Endothelial cell (in vitro differentiated cells): ENCODE measurements at places on chromosomes 1 and 21.

DNA sequence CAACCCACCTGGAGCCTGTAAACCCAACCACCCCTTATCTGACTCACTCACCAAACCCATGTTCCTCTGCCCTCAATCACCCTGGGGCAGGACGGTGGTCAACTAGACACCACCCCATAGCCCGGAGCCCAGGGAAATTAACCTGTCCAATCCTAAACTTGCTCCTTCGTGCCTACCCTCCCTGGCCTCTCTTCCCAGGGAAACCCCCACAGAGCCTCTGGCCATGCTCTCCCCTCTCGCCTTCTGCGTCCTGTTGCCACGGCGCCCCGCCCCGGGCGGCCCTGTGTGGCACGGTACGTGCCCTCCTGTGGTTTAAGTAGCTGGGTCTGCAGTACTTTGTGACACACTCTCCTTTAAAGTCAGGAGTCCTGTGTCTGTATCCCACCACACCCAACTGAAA lies 4.0 kb upstream of the FTCD start:
- no peak for DNase-seq

- peak; percentile 38 for DNase-seq
Observed at GRCh38 chr1:75203415-75204277, 69.5 kb downstream of the LHX8 start.

DNA sequence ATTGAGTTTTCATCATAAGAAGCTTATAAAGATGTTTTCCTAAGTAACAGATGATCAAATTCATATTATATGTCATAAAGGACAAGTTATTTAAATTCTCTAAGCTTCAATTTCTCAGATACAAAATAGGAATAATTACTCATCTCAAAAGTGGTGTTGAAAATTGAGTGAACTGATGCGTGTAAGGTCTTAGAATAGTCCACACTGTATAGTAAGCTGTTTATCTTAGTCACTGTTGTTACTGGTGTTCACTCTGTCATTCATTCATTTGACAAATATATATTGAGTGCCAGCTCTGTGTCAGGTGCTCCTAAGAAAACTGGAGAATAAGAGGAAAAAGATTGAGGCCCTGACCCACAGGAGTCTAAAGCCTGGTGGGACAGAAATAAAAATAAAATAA lies 186.3 kb upstream of the BRINP3 start:
- no peak for DNase-seq

- DNase-seq = no peak
Observed at GRCh38 chr1:8065369-8065768, 39.3 kb upstream of the ERRFI1 start.

DNA sequence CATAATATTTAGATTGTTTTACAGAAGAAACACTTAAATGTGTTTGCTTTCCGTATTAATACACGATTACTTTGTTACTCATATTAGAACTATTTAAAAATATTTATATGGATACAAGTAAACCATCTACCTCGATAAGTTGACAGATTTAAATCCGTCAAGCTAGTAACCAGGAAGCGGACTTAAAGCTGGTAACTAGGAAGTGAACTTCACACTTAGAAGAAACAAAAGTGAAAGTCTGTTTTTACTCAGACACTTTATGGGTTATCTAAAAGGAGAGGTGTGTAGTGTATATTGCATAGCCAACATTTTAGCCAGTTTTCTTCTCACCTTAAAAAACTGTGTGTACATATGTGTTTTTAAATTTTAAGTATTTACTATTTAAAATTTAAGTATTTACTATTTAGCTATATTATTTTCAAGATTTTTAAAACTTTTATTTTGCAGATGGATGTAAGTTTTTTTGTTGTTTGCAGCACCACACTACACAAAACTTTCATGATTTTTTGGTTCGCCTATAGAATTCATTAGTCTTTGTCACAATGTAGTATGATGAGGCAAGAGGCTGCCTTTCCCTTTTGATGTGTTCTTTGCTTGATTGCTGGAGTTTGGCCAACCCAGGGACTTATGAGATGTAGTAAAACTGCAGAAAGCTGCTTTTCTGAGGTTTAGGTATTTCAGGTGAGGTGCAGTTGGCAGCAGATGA lies 2.7 kb downstream of the USP25 start:
- no peak for DNase-seq

- DNase-seq = no peak
Observed at GRCh38 chr1:202568410-202568809, 141.8 kb downstream of the SYT2 start.

DNA sequence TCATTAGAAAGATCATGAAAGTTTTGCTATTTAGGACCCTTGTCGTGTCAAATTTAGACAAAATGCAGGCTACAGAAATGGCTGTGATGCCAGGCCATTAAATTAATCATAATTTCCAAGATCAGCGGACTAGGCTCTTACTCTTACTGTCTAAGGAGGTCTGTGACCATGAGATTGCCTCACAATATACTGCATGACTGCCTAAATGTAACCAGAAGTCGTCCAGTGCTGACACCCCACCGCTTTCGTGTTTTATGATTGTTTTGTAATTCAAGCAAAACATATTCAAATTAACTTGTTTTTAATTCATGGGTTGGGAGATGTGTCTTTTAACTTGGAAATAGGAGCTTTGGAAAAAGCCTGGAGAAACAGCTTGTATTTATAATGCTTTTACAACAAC lies 947.5 kb downstream of the BRINP3 start:
- DNase-seq = no peak

GRCh38 chr1:14970115-14970798 lies 183.3 kb upstream of the TMEM51 start:
- DNase-seq = no peak

- no peak for DNase-seq
Observed at GRCh38 chr1:92333668-92334067, 34.8 kb downstream of the RPAP2 start.

DNA sequence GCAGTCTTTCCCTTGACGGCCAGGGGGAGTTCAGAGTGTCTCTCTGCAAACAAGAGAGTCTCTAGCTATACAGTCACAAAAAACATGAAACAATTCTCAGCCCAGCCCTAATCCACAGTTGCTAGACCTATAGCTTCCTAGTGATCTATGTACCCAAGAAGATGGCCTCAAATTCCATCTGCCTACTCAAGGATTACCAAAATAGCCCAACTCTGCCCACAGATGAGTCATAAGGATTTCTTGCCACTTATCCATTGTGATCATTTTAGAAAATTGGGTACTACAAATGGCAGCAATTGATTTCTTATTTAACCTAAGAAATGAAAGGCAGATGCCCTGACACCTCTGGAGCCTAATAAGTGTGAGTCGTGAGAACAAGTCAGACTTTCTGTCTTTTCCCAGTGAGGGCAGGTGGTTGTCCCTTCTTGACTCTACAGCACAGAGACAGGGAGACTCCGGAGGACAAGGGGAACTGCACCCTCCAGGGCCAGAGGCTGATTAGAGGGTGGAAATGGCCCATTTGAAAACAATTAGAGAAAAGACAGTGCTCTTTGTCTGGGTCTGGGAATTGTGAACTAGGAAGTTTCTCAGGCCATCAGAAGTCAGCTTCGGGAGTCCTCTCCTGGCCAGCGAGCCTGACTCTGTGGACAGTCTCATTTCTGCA lies 65.4 kb downstream of the ABCA4 start:
- DNase-seq = no peak

- no peak for DNase-seq
Observed at GRCh38 chr1:85091671-85092280, 43.5 kb upstream of the MCOLN3 start.

GRCh38 chr1:78237364-78237916 lies 191.7 kb downstream of the GIPC2 start:
- no peak for DNase-seq

GRCh38 chr21:41426676-41427404 lies 801 bp downstream of the MX1 start:
- DNase-seq = no peak

- DNase-seq = no peak
Observed at GRCh38 chr1:15737324-15738319, 1.6 kb downstream of the SLC25A34 start.

DNA sequence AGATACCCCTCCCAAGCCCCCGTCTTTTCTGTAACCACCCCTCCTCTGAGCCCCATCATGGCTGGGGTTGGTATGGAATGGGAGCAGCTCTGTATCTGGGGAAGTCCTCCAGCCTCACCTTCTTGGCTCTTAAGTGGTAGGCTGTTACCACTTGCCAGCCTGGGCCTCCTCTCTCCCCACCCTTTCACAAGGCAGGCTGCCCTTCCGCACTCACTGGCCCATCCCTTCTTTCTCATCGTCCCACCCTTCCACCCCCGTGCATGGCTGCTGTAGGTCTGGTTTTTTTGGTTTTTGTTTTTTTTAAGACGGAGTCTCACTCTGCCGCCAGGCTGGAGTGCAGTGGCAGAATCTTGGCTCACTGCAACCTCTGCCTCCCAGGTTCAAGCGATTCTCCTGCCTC lies 5.2 kb downstream of the CYB561D1 start:
- DNase-seq = no peak

DNA sequence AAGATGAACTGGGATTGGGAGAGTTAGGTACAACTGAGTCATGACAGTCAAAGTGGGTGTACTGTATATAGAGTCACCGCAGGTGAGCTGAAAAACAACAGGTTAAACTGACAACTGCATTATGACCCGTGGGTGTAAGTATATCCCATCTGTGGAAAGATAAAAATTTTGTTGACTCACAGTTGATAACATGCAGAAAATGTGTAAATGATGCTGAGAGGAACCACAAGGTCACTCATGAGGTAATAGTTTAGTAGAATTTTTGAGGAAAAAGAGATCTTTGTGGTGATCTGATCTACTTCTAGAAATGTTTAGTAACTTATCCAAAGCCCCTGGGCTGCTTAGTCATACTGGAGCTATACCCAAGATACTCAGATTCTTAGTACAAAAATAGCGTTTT lies 838 bp downstream of the OR2C3 start:
- DNase-seq = no peak

- DNase-seq = no peak
Observed at GRCh38 chr1:202952818-202953217, 5.3 kb downstream of the ADIPOR1 start.

DNA sequence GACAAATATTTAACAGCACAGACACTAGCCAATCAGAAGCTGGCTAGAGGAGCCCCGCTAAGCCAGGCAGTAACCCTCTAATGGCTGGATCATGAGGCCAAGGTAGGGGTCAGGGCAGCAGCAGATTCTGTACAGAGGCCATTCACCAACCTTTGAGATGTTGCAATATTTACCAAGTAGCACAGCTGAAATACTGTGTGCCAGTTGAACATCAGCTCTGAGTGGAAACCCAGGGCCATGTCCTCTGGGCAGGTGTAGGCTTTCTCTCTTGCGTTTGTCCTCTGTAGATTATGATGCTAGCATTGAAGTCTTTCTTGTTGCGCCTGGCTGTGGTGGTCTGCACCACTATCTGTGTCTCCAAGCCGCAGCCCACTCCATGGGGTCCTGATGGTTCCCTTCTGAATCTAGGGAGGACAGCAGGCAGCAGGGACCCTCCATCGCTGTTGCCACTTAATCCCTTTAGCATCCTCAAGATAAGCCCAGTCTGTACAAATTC lies 2.5 kb upstream of the COG2 start:
- DNase-seq = no peak

- no peak for DNase-seq
Observed at GRCh38 chr1:175536369-175536768, 207.0 kb downstream of the TNR start.

DNA sequence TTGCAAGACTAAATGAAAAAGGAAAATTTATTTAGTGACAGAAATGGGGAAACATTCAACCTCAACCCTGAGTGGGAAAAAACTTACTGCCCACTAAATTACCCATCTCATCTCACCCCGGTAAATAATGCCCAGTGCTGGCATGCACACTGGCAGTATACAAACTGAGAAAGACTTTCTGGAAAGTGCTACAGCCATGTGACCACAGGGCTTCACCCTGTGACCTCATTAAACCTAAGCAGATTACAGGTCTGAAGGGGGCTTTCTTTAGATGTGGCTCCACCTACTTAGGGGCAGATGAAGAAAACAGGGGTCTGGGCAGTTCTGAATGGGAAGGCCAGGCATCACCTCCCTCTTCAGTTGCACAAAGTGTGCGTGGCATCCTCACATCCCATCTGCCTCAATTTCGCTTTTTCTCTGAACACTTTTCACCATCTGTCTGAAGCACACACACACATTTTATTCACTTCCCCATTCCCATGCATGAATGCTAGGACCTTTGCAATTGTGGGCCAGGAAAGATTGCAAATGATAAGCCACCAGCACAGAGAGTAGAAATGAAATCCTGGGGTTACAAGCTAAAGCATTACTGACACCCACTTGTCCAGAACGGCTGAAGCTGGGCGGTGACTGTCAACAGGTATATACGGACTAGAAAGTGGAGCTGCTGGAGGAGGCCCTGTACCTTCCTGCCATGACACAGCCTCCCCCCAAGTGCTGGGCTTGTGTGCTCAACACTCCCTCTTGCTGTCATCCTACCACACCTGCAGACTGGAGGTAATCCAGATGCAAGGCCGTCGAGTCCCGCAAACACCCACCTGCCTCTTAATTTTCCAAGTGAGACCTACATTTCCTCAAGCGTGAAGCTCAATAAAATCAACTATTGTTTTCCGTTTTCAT lies 2.7 kb downstream of the NADK start:
- DNase-seq = no peak

DNA sequence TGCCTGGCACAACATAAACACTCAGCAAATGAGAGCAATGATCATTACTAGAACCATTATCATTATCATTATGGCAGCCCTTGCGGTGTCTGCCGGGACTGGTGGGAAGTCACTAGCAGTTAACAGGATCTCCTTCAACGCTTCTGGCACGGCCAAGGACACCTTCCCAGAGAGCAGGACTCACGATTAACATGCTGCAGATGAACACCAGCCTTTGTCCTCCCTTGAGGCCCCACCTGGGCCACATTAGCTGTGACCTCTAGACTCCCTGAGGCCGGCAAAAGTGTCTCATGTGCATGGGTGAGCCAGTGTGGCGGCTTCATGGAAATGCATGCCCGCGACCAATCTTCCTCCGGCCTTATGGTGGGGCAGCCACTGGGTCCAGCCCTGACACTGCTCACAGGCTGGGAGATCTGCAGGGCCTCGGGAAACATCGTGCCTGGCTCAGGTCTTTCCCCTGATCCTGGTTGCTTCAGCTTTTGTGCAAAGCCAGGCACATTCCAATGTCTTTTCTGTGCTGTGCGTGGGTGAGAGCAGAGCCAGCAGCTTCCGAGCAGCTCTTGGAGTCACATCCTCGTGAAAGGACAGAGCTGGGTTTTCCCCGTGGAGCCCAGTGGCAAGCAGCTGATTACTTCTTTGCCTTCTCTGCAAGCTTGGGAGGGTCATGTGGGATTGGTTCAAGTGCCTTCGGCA lies 107.3 kb downstream of the HMGB4 start:
- DNase-seq = no peak

- peak; percentile 18 for DNase-seq
Observed at GRCh38 chr1:3858231-3858981, 1.1 kb downstream of the DFFB start.

GRCh38 chr1:173451981-173452380 lies 25.2 kb upstream of the PRDX6 start:
- DNase-seq = no peak

- DNase-seq = no peak
Observed at GRCh38 chr1:222240536-222241181, 307.2 kb downstream of the HHIPL2 start.

- no peak for DNase-seq
Observed at GRCh38 chr1:33682371-33682770, 181.5 kb upstream of the HMGB4 start.
